ENCODE measurements at places on chromosomes 5 and 9.

DNA sequence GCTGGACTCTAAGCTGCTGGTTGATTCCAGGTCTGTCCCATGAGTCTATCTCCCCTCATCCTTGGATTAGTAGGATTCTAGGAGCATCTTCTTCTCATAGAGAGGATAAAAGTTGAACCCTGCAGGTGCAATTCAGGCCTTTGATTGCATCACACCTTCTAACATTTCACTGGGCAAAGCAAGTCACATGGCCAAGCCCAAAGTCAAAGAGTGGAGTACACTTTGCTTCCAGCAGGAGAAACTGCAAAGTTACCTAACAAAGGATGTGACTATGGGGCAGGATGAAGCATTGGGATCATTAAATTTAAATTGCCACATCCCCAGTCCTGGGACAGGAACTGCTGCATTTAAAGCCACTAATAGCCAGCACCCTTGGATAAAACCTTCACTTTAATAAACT is 51.0 kb upstream of the EGFLAM start:
- H3K36me3 ChIP-seq: no peaks in the 10 kb centered on the region
- no peak overlapping the region for H3K27ac ChIP-seq
- no peaks in the 10 kb centered on the region for H3K27me3 ChIP-seq
- peak; percentile 37 for DNase-seq

DNA sequence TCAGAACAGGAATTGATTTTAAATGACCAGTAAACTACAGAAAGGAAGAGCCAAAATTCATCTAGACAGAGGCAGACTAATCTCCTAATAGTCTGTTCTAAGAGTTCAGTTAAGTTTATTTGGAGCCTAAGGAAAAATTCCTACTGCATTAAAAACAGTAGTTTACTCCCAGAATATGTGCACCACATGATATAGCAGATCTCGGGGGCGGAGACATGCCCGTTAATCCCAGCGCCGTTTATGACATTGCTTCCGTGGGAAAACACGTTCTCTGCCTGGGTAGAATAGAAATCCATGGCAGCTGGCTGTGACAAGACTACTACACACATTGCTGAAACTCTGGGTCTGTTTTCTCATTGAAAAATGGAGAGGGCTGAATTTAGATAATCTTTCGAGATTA is 11.4 kb downstream of the HABP4 start:
- peaks cover 3% of the 10 kb centered on the region for H3K4me1 ChIP-seq
- no peaks in the 10 kb centered on the region for H3K27me3 ChIP-seq
- H3K4me3 ChIP-seq: no peak overlapping the region
- peaks cover 27% of the 10 kb centered on the region for H3K36me3 ChIP-seq
- no peak for DNase-seq
- H3K27ac ChIP-seq: no peak overlapping the region

- peak overlapping the region; percentile 7 for H3K4me3 ChIP-seq
- peak overlapping the region; percentile 28 for H3K27ac ChIP-seq
- DNase-seq: peak; percentile 91
- no peaks in the 10 kb centered on the region for H3K4me1 ChIP-seq
- peaks cover 5% of the 10 kb centered on the region for H3K36me3 ChIP-seq
- H3K27me3 ChIP-seq: no peaks in the 10 kb centered on the region
Measured at GRCh38 chr5:139543423-139543991, 17.6 kb upstream of the UBE2D2 start.

DNA sequence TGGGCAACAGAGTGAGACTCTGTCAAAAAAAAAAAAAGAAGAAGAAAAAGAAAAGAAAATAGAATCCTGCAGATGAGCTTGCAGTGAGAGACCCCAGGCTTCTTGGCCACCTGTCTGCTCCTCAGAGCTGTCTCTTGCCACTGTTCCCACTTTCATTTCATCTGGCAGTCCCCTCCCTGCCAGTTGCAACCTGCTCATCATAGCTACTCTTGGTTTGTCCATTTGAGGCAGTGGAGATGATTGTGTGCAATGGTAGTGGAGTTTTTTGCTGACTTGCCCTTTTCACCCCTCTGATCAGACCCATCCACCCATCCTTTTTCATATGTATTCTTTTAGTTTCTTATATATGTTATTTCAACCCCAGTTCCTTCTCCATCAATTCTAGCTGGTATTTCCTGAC is 28.7 kb downstream of the ANKRD33B start:
- H3K4me1 ChIP-seq: peaks cover 5% of the 10 kb centered on the region
- no peaks in the 10 kb centered on the region for H3K36me3 ChIP-seq
- no peak overlapping the region for H3K27ac ChIP-seq
- DNase-seq: no peak
- no peaks in the 10 kb centered on the region for H3K27me3 ChIP-seq

DNA sequence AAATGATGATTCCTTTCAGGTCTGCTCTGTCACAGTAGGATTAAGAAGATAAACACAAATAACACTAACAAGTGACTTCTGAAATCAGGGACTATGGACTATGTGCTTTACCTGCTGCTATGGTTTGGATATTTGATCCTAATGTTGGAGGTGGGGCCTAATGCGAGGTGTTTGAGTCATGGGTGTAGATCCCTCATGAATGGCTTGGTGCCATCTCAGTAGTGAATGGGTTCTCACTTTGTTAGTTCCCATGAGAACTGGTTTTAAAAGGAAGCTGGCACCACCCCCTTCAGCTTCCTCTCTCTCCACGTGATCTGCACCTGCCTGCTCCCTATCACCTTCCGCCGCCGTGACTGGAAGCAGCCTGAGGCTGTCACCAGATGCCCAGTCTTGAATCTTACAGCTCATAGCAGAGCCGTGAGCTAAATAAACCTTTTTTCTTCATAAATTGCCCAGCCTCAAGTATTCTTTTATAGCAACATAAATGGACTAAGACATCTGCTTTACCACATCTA is 3.3 kb downstream of the PPIC start:
- H3K36me3 ChIP-seq: no peaks in the 10 kb centered on the region
- no peaks in the 10 kb centered on the region for H3K4me1 ChIP-seq
- no peak overlapping the region for H3K27ac ChIP-seq
- DNase-seq: no peak

GRCh38 chr5:5939759-5940370 is 438.5 kb downstream of the MED10 start:
- no peak overlapping the region for H3K27ac ChIP-seq
- H3K27me3 ChIP-seq: no peaks in the 10 kb centered on the region
- DNase-seq: no peak
- H3K4me3 ChIP-seq: no peak overlapping the region
- no peaks in the 10 kb centered on the region for H3K4me1 ChIP-seq

GRCh38 chr5:155087036-155087435 is 73.5 kb downstream of the KIF4B start:
- H3K4me3 ChIP-seq: no peak overlapping the region
- no peak overlapping the region for H3K27ac ChIP-seq
- no peak for DNase-seq
- no peaks in the 10 kb centered on the region for H3K27me3 ChIP-seq
- H3K36me3 ChIP-seq: no peaks in the 10 kb centered on the region

GRCh38 chr9:83027153-83027891 is 35.6 kb downstream of the RASEF start:
- H3K4me1 ChIP-seq: no peaks in the 10 kb centered on the region
- H3K27ac ChIP-seq: no peak overlapping the region
- H3K4me3 ChIP-seq: no peak overlapping the region
- DNase-seq: no peak
- H3K27me3 ChIP-seq: no peaks in the 10 kb centered on the region

GRCh38 chr5:173383711-173384110 is 55.5 kb upstream of the STC2 start:
- H3K27ac ChIP-seq: no peak overlapping the region
- no peak overlapping the region for H3K4me3 ChIP-seq
- H3K27me3 ChIP-seq: no peaks in the 10 kb centered on the region
- H3K4me1 ChIP-seq: no peaks in the 10 kb centered on the region
- H3K36me3 ChIP-seq: no peaks in the 10 kb centered on the region

- H3K27me3 ChIP-seq: no peaks in the 10 kb centered on the region
- H3K27ac ChIP-seq: no peak overlapping the region
- no peak overlapping the region for H3K4me3 ChIP-seq
- no peaks in the 10 kb centered on the region for H3K36me3 ChIP-seq
- no peaks in the 10 kb centered on the region for H3K4me1 ChIP-seq
Measured at GRCh38 chr5:164580155-164580554, 1074.7 kb downstream of the MAT2B start.

GRCh38 chr9:116749176-116749575 is 62.1 kb downstream of the TRIM32 start:
- H3K4me3 ChIP-seq: no peak overlapping the region
- H3K27ac ChIP-seq: no peak overlapping the region
- no peak for DNase-seq
- H3K27me3 ChIP-seq: no peaks in the 10 kb centered on the region
- H3K4me1 ChIP-seq: no peaks in the 10 kb centered on the region
- H3K36me3 ChIP-seq: no peaks in the 10 kb centered on the region
